Naive B cell (primary cell): ENCODE measurements at places on chromosomes 11 and 22. TPM values are rescaled to one million over a fixed set of nuclear protein-coding genes. Genes with fewer than 3 reads are reported as not detected.

GRCh38 chr11:41713030-41713429 lies 253.6 kb upstream of the LRRC4C start:
- H3K4me3 ChIP-seq = no peak overlapping the region
- no peak overlapping the region for H3K27ac ChIP-seq
- H3K27me3 ChIP-seq = no peaks in the 10 kb centered on the region
- DNase-seq = no peak

DNA sequence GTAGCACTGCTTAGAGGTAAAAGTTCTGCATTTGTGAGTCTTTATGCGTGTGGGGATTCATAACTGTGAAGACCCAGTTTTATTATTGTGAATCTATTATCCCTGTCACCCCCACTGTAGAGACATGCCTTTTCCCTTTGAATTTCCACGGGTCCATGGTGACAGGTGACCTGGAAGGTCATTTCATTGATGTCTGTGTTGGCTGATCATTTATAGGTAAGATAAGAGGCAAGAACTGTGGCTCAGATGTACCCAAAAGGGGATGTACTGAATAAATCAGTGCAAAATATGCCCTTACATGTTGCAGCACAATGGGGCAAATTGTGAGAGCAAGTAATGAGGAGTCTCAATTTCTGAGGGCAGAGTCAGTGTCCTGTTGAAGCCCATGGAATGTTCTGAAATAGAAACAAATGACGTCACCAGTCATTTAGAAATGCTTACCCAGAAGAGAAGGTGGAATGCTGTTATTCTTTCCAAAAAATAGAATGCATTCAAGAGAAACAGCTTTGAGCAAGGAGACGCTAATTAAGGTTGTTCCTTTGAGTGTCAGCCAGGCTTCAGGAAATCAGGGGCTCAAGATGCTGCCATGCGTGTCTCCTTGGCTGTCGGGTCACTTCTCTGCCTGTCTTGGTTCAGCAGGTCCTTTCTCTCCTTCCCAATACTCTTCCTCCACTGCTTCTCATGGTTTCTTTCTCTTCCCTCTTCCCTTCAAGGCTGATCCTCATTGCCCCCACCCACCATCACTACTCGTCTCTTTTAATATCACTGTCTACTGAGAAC lies 118.7 kb upstream of the E2F8 start:
- peaks cover 22% of the 10 kb centered on the region for H3K27me3 ChIP-seq
- H3K4me3 ChIP-seq = no peak overlapping the region
- no peak overlapping the region for H3K27ac ChIP-seq
- H3K4me1 ChIP-seq = no peaks in the 10 kb centered on the region
- no peak for DNase-seq
- no peaks in the 10 kb centered on the region for H3K36me3 ChIP-seq

DNA sequence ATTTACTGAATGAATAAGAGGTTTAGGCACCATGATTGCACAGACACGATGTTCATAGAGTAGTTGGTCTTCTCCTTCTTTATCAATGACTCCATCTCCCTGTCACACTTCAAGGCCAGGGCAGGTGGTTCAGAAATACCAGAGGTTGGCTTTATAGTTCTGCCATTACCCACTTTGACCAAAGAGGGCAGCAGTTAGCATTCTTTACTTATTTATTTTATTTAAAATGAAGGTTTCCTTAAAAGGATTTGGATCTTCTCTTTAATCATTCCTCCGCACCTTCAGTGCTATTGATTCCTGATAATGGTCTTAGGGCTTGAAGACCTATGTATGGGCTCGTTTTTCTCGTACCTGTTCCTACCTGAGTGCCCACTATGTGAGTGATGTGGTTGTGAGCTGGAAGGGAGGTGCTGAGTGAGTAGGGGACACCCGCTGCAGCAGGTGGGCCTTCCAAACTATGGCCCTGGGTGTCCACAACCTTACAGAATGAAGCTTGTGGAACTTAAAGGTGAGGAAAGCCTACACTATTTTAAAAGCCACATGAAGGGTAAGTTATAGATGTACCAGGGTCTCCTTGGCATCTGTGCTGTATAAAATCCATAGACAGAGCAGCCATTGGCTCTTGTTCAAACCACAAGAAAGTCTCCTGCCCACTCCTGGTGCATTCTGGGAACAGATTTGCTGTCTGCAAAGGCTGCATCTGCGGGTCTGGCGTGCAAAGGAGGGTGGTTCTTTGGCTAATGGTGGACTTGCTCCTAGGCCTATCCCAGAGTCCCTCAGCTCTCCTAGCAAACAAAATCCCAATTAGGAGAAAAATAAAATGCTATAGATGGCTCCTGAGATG lies 35.0 kb downstream of the TIMP3 start:
- no peak overlapping the region for H3K4me3 ChIP-seq
- no peaks in the 10 kb centered on the region for H3K36me3 ChIP-seq
- H3K27me3 ChIP-seq = peaks cover 20% of the 10 kb centered on the region

RIMBP3C gene
- not detected for polyA plus RNA-seq

DNA sequence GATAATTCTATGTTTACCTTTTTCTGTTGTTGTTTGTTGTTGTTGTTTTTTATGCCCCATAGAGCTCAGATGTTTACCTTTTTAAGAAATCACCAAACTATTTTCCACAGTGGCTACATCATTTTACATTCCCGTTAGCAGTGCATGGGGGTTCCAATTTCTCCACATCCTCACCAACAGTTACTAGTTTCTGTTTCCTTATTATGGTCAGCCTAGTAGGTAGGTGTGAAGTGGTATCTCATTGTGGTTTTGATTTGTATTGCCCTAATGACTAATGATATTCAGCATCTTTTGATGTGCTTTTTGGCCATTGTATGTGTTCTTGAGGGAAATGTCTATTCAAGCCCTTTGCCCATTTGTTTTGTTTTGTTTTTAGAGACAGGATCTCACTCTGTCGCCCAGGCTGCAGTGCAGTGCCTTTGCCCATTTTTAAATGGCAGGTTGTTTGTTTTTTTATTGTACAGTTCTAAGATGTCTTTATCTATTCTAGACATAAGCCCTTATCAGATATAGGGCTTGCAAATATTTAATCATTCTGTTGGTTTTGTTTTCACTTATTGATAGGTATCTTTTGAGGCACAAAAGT lies 27.5 kb downstream of the CHEK2 start:
- DNase-seq = no peak
- H3K27ac ChIP-seq = no peak overlapping the region
- H3K4me3 ChIP-seq = no peak overlapping the region
- no peaks in the 10 kb centered on the region for H3K4me1 ChIP-seq
- H3K27me3 ChIP-seq = no peaks in the 10 kb centered on the region

VPS26B gene
- 13.0 TPM for polyA plus RNA-seq

DNA sequence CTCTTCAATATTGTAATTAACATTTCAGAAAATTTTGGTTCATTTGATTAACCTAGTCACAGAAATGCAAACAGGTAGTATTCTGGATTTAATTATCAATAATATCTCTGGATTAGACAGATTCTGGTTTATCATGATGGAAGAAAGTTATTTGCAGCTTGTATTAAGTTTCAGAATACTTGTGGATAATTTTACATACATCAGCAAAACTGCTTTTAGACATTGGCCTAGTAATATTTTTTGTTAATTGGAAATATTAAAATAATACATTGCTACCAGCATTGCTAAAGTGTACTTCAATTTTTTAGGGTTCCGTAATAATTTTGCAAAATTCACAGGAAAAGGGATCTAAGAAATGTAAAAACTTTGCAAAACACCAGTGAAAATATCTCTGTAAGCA lies 3.8 kb upstream of the OR5D14 start:
- H3K27ac ChIP-seq = no peak overlapping the region
- no peaks in the 10 kb centered on the region for H3K36me3 ChIP-seq
- DNase-seq = no peak
- no peak overlapping the region for H3K4me3 ChIP-seq
- no peaks in the 10 kb centered on the region for H3K27me3 ChIP-seq
- H3K4me1 ChIP-seq = no peaks in the 10 kb centered on the region
